ENCODE measurements at places on chromosomes 6 and 20.

DNA sequence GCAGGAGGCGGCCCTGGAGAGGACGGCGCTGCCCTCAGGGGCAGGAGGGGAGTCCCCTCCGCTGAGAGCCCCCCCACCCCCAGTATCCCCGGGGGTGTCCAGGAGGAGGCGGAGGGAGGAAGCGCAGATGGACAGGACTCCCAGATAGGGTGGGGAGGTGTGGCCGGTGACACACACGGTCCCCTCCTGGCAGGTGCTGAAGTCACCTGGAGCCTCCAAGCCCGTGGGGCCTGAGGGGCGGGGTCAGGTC is 1.4 kb downstream of the STMN3 start:
- DNase-seq = no peak

- no peak for DNase-seq
Observed at GRCh38 chr6:163543321-163543720, 128.8 kb downstream of the QKI start.

GRCh38 chr6:37741757-37742400 is 44.2 kb upstream of the MDGA1 start:
- no peak for DNase-seq

- no peak for DNase-seq
Observed at GRCh38 chr6:37088897-37089296, 81.1 kb upstream of the PIM1 start.

DNA sequence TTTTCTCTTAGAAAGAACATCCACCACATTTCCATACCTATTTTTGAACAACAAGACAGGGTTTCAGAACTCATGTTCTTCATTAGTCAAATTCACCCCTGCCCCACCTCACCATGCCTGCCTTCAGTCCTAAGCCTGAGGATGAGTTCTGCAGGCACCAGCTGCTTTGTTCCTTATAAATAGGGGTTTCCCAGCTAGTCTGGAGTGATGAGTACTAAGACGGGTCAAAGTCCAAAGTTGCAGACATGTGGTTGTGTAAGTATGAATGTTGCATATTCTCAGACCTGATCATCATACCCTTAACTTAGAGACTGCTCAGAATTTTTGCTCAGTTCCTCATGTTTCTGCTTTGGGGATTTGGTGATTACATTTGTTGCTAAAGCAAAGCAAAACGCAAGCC is 257.7 kb upstream of the CDYL start:
- DNase-seq = no peak

GRCh38 chr6:87103977-87104601 is 9.2 kb upstream of the CGA start:
- DNase-seq = no peak

DNA sequence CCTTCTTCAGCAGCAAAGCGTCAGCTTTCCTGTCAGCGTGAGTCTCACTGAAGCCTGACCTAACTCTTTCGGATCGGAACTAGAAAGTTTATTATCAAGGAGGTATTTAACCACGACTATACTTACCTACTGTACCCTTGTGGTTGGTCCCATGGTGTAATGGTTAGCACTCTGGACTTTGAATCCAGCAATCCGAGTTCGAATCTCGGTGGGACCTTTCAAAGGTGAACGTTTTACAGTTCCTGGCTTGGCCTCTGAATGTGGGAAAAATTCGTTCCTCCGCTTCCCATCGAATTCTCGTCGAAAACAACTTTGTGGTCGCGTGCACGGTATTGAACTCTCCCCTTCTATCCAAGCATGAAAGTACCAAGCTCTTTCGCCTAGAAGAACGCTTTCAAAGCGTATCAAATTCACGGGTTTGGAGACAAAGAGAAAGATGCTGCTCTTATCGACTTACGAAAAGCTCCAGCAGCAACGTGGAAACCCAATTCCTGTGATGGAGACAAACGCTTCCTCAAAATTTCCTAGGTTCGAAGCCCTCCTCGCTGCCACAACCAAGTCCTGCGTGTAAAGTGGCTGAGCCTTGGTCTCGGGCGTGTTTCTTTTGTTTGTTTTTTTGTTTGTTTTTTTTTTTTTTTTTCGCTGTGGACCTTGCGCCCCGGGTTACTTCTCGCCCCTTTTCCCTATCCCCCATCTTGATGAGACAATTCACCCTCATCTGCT is 63.7 kb downstream of the GPX5 start:
- no peak for DNase-seq

- DNase-seq = no peak
Observed at GRCh38 chr6:53929041-53929820, 134.4 kb downstream of the LRRC1 start.

- no peak for DNase-seq
Observed at GRCh38 chr6:25068866-25069265, 133.1 kb upstream of the RIPOR2 start.

- DNase-seq = no peak
Observed at GRCh38 chr6:91304521-91304920, 717.6 kb upstream of the MAP3K7 start.

GRCh38 chr6:21132856-21133838 is 460.4 kb upstream of the SOX4 start:
- DNase-seq = no peak

GRCh38 chr6:16146028-16146427 is 17.1 kb downstream of the MYLIP start:
- no peak for DNase-seq

- DNase-seq = no peak
Observed at GRCh38 chr20:41748051-41748450, 129.9 kb upstream of the CHD6 start.

DNA sequence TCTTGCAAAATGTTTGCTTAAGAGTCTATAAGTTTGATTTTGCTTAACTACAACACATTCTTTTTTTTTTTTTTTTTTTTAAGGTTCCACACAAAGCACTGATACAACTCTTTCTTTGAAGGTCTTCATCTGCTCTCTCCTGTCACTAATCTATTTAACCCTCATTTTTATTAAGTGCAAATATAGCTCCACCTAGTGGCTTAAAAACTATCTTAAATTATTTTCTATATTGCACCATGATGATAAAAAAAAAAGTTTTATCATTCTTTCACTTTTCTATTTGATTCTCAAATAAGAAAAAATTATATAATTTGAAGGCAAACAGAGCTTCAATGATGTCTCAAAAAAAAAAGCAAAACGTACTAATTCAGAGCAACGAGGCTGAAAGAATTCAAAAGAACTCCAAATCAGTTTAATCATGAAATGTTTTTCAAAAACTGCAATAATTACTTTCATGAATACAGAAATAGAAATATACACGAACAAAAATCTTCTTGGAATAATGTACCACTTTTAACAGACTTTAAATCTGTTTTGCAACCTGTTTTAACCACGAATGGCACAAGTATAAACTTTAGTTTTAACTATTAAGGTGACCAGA is 12.8 kb downstream of the ESF1 start:
- no peak for DNase-seq

DNA sequence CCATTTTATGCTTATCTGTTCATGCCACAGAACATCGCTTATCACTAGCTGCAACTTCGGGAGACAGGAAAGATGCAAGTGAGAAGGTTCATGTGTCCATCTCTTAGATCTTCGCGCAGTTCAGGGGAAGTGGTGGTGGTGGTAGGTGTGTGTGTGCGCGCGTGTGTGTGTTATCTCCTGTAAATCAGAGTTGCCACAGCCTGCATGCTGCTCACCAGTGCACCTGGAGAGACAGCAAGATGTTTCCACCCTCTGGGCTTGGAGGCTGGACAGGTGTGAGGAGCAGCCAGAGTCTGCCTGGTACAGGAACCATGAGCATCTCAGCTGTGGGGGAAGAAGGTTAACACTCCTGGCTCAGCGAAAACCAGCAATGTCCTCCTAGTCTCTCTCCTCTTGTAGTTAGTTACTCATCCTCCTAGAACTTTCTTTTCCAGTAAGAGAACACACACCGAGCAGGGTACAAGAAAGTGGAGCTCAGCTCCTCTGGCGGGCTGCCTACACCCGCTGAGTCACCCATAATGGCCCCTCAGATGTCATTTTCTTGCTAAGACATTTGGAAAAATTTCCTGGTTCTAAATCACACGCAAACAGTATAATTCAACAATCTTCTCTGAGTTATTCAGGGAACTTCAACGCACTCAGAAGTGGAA is 5.1 kb upstream of the TUBB1 start:
- no peak for DNase-seq

- DNase-seq = peak; percentile 51
Observed at GRCh38 chr6:111850295-111850937, 22.8 kb downstream of the FYN start.

DNA sequence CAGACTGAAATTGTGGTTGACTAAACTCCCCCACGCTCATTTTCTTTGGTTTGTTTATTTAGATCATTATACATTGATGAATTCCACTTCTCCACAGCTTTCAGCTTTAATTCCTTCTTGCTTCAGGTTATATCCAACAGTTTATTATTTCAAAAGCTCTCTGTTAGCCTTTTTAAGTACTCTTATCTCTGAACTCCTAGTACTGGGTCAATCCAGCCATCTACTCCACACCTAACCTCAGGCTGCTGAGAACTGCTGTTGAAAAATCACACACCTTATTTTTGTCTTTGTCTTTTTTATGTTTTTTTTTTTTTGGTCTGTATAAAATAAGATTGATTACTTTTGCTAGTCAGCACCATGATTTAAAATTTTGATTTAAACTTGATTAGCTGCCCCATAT is 32.9 kb downstream of the FLRT3 start:
- no peak for DNase-seq

GRCh38 chr6:151431337-151431736 is 20.6 kb downstream of the RMND1 start:
- DNase-seq = no peak

DNA sequence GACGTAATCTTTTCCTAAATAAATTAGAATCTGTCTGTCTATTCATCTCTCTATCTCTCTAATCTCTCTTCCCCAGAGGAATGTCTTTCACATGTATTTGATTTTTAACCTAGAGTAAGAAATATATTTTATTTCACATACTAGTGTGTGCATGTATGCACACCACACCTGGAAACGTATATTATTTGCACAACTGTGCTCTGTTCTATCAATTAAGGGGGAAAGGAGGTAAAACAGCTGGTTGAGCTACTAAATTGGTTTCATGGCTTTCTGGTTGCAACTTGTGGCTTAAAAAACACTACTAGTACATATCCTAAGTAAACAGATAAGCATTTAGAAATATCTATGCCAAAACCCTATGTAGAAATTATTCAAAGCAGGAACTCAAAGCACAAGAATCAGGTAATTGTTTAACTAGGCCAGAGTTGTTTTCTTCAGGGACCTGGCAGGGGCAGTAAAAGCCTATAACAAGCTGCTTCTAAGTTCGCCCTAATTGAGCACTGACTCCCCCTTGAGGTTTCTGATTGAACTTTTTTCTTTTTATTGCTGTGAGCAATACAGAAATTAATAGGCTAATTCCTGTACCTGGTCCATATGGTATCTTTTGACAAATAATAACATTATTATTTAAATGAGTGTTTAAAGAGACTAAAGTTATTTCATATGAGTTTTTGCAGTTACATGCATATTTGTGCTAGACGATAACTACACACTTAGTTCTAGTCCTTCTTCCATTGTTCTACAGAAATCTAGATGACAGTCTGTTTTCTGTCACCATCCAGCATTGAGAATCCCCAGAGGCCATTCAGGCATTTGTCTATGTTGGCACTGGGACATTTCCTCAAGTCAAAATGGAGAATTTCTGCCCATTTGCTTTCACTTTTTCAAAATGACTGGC is 88.6 kb downstream of the MCHR2 start:
- no peak for DNase-seq

- no peak for DNase-seq
Observed at GRCh38 chr6:125571207-125571755, 178.2 kb upstream of the HEY2 start.

- no peak for DNase-seq
Observed at GRCh38 chr20:1087311-1087905, 31.0 kb upstream of the PSMF1 start.

DNA sequence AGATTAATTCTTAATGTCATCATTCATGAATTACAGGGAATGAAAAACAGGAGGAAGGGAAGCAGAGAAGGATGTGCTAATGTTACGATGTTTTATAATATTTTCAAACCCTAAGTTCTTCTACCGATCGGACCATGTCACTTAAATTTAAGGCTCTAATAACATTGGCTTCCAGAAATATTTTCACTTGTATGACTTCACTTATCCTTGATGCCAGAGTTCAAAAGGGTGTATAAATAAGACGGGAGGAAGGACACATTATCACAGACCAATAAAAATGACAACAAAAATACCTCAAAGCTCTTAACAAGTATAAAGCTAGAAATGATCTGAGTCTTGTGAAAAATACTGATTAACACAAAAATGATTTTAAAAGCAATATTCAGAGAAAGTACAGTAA is 370.4 kb upstream of the CITED2 start:
- DNase-seq = no peak

GRCh38 chr6:68958327-68958726 is 323.2 kb downstream of the ADGRB3 start:
- no peak for DNase-seq

DNA sequence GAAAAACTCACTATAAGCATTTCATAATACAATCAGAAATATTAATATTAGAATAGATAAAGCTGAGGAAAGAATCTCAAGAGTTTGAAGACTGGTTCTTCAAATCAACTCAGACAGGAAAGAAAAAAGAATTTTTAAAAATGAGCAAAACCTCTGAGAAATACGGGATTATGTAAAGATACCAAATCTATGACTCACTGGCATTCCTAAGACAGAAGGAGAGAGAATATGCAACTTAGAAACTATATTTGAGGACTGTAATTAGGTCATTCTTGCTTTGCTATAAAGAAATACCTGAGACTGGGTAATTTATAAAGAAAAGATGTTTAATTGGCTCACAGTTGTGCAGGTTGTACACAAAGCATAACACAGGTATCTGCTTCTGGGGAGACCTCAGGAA is 665.1 kb downstream of the RNF144B start:
- DNase-seq = no peak

DNA sequence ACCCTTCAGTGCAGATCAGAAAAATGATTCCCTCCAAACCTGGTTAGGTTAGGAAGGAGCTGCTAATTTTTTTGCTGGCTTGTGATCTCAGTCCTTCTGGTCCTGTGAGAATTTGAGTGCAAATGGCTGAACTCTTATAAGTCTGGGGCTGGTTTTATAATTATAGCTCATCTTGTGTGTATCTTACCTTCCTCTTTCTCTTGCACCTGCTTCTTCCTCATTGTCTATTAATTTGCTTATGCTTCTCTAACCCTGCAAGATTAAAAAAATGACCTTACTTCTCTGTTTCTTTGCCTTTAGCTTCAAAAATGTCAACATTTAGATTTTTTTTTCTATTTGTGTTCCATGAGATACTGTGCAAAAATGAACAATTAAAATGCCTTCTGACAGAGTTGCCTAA is 576.2 kb downstream of the DHX35 start:
- no peak for DNase-seq

DNA sequence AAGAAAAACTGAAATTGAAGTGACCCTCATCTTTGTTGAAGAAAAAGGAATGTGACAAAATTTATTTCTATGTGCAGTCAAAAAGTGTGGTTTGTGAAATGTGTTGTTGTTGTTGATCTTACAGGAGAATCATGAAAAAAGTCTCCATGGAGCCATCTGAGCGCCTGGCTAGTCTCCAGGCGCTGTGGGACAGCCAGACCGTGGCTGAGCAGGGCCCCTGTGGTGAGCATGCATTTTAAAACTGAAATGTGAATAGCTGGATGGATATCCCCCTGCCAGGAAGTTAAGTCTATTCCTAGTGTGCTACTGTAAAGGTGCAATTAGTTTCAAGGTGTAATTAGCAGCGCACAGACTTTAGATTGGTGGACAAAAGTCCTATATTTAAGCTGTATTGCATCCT is 170.6 kb downstream of the CARMIL1 start:
- DNase-seq = no peak

All from dorsolateral prefrontal cortex (tissue), 122 donors.